HCEC 1CT (cell line): ENCODE measurements at places on chromosomes 6 and 20.

- no peak for DNase-seq
These were observed 83.5 kb downstream of the FOXO3 start for GRCh38 chr6:108644252-108644651.

DNA sequence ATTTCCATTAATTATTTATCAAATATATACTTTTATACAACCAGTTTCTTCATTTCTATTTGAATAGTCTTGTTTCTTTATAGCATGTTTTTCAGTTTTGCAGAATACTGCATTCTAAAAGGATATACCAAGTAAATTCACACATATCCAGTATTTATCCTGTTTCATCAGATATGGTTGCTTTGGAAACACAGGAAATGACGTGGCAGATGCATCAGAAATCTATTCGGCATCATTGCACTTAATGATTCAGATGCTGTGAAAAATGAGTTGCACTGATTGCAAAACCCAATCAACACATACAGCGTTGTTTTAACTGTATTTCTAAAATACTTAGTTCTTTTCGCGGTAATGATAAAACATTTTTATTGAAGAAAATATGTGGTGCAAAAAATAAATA is 594.9 kb downstream of the CDH26 start:
- DNase-seq: peak; percentile 2

DNA sequence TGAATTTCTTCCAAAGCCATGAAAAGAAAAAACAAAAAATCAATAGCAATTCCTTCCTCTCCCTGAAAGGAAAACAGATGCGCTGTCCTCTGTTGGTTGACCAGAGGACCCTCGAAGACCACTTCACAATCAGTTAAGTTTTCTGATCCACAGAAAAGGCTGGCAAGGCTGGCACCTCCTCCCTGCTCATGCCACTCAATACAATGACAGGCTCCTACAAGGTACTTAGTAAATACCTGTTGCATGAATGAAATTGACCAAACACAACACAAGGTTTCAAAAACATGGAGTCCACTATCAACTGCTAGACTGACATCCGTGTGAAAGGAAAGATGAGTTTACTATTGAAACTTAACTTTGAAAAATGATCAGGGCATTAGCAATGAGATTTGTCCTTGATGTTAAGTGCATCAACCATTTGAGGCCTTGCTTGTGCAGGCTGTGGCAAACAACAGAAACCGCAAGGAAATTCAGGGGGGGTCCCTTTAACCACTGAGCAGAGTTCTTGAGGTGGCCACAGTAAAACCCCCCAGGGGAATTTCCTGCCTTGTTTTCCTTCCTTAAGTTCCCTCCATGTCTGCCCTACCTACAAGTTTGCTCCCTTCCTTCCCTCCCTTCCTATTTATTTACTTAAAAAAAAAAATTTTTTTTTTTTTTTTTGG is 27.9 kb upstream of the RTF2 start:
- no peak for DNase-seq

- DNase-seq: no peak
These were observed 17.3 kb upstream of the ID1 start for GRCh38 chr20:31587545-31588389.

DNA sequence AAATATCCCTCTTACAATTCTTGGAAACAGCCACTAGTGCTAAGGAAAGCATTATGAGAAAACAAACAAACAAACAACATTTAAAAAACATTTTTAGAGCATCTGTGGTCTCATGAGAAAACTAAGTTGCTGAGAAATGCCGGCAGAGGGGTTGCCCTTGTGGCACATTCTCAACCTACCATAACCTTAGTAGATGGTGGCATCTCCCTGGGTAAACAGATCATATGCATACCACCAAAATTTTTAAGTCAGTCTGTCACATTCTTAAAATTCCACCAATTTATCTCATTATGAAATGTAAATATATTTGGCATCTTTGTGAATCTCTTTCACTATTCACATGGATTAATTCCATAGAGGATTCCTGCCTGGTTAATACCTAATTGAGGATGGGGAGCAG is 575.7 kb upstream of the MARCKS start:
- DNase-seq: no peak

GRCh38 chr6:118297821-118298220 is 250.3 kb upstream of the PLN start:
- DNase-seq: no peak

DNA sequence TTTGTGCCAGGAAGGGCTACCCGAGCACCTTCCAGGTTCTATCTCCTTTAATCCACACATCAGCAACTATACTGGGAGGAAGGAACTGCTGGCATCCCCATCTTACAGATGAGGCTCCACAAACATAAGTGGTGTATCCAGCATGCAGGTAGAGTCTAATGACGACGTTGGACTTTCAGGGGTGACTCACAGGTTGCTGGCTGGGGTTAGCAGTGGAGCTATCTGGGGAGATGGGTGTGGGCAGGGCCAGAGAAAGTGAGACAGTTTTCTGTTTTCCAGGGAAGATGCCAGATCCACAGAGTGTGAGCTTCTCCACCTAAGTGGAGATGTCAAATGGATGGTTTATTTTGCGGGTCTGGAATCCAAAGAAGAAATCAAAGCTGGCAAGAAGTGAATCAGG is 31.8 kb downstream of the CDH22 start:
- no peak for DNase-seq
